Right cardiac atrium (tissue), 5 donors: ENCODE measurements at places on chromosomes 4 and X.

DNA sequence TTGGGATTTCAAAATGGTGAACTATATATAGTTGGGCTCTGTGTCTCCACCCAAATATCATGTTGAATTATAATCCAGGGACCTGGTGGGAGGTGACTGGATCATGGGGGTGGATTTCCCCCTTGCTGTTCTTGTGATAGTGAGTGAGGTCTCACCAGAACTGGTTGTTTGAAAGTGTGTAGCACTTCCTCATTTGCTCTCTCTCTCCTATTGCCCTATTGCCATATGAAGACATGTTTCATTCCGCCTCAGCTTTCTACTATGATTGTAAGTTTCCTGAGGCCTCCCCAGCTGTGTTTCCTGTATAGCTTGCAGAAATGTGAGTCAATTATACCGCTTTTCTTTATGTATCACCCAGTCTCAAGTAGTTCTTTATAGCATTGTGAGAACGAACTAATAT lies 545.6 kb downstream of the TRAM1L1 start:
- DNase-seq: no peak

- DNase-seq: no peak
Measured at GRCh38 chr4:151798678-151799416, 38.0 kb upstream of the GATB start.

- no peak for DNase-seq
Measured at GRCh38 chr4:24970635-24971034, 57.8 kb upstream of the CCDC149 start.

- DNase-seq: peak; percentile 76
Measured at GRCh38 chr4:8308856-8309771, 39.6 kb downstream of the HTRA3 start.

- no peak for DNase-seq
Measured at GRCh38 chr4:145909773-145910172, 28.9 kb downstream of the ZNF827 start.
